ENCODE measurements at places on chromosomes 3 and 15. TPM values are rescaled to one million over a fixed set of nuclear protein-coding genes. Genes with fewer than 3 reads are reported as not detected.

Gene MKRN3
- 0.43 TPM for total RNA-seq

Gene FES
- 17.4 TPM for total RNA-seq

Gene SLC15A2
- total RNA-seq = 0.26 TPM

Gene SUCLG2
- total RNA-seq = 55.4 TPM

Gene SEMA3B
- 25.6 TPM for total RNA-seq

Gene FXR1
- 172 TPM for total RNA-seq

Gene STRIT1
- total RNA-seq = not detected

Gene STRA6
- 0.59 TPM for total RNA-seq

Gene MBD4
- total RNA-seq = 22.6 TPM

Gene CADPS
- 0.17 TPM for total RNA-seq

Gene TTLL13
- not detected for total RNA-seq
